ENCODE measurements at places on chromosomes 1 and 21.
A peak's percentile ranks its signal among the peaks of the same experiment; 100 is the strongest.

DNA sequence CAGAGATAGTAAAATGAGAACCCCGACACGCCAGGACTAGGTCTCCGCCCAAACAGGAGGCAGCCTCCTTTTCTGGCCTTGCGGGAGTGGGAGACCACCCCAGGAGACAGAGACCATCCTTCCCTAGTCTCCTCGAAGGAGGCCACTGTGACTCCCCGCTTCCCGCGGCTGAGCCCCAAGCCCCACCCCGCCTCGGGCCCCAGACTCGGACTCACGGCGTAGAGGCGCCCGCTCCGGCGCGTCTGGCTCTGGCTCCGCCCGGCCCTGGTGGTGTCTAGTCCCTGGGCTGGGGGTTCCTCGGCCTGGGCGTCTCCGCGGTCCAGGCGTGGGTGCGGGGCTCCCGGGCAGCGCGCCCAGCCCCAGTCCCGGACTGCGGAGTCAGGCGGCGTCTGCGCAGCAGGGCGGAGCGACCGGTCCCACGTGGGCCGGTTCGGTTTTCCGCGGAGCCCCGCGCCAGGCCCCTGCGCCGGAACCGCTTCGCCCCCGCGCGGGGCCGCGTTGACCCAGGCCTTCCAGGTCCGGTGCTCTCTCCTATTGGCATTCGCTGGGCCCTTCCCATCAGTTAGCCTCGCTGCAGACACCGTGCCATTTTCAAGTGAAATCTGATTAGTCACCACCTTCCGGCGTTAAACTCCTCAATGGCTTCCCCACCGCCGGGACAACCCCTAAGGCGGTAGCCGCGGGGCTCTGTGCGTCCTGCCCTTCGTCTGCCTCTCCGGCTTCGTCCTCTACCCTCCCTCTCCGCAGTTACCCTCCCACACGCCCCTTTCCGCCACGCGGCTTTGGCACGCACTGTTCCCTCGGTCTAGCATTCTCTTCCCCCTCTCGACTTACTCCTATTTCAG is at the start of gene C1orf216:
C1orf216 (minus strand) TSS at position 393 of the 845 bp plus-strand sequence. CDS start 2,563 bp downstream, outside the sequence.
- DNase-seq, result peak; percentile 44

GRCh38 chr21:46052703-46053651 is 44.9 kb upstream of the COL6A2 start:
- no peak for DNase-seq

DNA sequence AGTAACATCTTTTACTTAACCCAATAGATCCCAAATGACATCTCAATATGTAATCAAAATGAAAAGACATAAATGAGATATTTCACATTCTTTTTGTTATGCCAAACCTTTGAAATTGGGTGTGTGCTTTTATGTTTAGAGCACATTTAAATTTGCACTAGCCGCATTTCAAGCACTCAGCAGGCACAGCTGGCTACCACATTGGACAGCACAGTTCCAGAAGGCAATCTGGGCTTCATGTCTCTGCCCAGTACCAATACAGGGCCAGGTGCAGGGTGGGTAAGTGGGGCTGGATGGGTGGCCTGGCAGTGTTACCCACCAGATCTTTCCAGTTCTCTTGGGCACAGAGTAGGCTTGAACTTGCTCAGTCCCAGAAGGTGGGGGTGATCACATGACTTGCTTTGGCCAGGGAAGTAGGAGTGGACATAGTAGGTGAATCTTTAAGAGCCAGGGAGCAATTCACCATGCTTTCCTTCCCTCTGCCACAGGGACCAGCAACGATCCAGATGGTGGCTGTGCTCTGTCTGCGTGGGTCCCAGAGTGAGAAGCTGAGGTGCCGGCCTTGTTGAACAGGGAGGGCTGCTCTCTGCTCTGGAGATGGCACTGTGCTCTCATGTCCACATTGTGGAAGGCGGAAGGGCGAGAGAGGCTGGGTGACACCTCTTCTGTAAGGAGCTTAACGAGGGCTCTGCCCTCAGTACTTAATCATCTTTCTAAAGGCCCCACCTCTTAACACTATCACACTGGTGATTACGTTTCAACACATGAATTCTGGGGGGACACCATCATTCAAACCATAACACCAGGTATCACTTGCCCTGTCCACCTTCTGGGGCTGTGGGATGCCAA is 261.4 kb downstream of the GRIK3 start:
- DNase-seq, result no peak

DNA sequence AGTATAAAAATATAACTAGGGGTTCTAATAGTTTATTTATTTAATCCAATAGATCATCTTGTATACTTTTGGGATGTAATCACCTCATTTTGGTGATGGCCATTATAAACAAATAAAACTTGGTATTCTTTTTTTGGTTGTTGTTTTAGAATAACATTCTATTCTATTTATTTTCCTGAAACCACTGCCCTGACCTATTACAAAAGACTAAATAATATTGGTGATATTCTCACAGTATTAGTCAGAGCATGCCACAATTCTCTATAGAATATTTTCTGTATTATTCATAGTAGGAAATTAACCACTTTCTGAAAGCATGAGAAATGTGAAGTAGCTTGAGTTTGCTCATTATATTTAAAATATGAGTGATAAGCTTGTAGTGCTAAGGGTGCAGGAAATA is 54.1 kb upstream of the LRRC7 start:
- DNase-seq, result no peak

- DNase-seq, result no peak
Observed at GRCh38 chr1:172255223-172255560, 165.3 kb upstream of the C1orf105 start.

DNA sequence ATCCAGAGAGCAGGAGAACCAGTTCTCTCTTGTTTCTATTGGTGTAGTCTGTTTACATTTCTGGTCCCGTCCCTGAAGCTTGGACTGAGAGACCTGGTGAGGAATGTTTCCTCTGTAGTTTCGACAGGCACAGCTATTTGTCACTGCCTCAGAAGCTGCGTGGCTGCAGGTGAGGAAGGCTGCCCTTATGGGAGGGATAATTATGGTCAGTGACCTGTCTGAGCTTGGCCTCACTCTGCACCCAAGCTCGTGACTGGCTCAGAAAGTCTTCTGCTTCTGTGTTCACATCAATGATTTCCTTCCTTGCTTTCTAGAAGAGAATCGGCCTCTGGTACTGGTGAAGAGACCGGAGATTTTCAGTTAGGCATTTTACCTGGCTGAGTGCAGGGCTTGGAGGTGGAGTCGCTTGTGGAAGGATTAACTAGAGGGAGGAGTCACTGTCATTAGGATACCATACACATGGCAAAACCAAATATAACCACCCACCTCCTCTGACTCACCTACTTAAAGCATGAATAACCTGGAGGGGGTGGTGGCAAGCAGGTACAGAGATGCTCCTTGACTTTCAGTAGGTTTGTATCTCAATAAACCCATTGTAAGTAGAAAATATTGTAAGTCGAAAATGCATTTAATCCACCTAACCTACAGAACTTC is 19.9 kb upstream of the WDR26 start:
- DNase-seq, result no peak

- DNase-seq, result no peak
Observed at GRCh38 chr1:36329817-36330216, 6.4 kb upstream of the EVA1B start.

GRCh38 chr1:107936498-107937481 is 28.2 kb downstream of the VAV3 start:
- DNase-seq, result no peak

- DNase-seq, result no peak
Observed at GRCh38 chr1:194298007-194298598, 1111.7 kb upstream of the B3GALT2 start.

DNA sequence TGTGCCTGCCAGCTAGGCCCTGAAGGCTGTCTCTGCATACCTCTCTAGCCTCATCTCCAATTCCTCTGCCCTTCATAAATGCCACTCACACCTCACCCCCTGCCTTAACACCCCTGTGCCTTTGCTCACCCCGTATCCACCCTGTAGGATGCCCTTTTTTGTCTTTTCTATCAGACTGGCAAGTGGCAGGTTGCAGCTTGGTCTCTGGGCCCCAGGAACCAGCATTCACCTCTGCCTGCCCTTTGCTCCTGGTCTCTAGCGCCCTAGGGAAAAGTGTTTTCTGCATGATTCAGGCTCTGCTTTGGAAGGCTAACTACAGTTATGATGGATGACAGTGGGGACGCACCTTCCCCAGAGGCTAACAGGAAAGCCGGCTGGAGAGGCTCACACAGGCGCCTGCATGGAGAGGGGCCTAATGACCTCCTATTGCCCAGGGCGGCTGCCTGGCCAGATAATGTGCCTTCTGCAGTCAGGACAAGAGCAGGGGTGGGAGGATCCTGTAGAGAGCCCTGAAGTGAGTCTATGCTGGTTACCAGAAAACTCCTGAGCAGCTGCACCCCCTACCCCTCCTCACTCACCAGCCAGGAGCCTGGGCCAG is 11.2 kb downstream of the KANK4 start:
- no peak for DNase-seq

DNA sequence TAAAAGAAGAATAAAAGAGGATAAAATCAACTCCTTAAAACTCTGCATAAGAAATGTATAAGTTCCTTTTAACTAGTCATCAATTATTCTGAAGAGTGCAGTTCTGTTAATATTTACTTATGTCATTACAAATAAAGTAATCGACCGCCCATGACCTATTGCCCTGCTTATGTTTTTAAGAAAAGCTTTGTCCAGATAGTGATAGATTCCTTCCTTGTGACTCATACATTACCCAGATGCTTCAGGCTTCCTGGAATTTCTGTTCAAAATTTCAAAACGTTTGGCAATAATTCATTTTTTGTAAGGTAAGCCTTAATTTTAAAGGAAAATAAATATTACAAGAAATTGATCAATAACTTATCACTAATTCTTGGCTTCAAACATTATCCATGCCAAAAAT is 918.2 kb upstream of the ADGRL2 start:
- no peak for DNase-seq

DNA sequence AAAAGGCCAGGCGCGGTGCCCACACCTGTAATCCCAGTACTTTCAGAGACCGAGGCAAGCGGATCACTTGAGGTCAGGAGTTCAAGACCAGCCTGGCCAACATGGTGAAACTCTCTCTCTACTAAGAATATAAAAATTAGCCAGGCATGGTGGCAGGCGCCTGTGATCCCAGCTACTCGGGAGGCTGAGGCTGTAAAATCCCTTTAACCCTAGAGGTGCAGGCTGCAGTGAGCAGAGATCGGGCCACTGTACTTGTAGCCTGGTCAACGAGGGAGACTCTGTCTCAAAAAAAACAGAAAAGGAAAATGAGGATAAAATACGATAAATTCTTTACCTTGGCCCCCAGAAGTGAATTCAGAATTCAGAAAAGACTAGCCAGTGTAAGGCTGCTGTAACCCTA is 1.6 kb downstream of the TMEM50B start:
- no peak for DNase-seq

DNA sequence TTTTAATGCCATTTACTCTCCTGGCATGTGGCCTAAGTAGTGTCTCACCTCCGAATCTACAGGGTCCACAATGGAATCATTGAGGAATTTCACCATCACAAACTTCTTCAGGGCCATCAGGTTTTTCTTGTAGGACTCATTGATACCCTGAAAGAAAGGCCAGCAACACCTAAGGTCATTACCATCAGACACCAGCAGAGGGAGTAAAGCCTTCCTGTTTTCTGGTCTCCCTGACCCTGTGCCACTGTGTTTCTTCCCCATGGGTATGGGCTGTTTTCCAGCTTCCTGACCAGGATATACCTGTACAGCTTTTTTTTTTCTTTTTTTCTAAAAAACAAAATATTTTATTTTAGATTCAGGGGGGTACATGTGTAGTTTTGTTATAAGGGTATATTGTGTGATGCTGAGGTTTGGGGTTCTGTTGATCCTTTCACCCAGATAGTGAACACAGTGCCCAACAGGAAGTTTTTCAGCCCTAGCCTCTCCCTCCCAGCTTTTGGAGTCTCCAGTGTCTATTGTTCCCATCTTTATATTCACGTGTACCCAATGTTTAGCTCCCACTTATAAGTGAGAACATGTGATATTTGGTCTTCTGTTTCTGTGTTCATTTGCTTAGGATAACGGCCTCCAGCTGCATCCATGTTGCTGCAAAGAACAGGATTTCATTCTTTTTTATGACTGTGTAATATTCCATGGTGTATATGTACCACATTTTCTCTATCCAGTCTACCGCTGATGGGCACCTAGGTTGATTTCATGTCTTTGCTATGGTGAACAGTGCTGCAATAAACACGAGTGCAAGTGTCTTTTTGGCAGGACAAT is 18.3 kb downstream of the PPT1 start:
- DNase-seq, result no peak

GRCh38 chr1:218397752-218398339 is 52.7 kb downstream of the TGFB2 start:
- DNase-seq, result no peak

GRCh38 chr1:4517186-4517954 is 137.0 kb upstream of the AJAP1 start:
- no peak for DNase-seq

DNA sequence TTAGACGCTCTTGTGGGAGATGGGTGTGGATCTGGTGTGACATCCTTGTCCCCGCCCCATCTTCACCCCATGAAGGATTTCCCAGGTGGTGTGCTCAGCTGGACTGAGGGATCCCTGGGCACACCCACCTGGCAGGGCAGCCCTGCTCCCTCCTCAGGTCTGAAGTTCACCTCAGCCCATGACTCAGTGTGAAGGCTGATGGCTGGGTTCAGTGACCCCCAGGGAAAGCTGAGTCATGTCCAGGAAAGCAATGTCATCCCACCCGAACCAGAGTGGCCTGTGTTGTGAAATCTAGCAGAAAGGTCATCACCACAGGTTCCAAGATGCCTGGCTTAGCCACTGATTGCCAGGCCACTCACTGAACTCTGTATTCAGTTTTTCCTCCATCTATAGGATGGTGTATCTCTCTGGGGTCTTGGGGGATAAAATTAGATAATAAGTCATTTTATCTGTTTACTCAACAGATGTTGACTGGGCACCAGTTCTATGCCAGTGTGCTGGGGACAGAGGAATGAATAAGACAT is 97.7 kb upstream of the JUN start:
- no peak for DNase-seq

DNA sequence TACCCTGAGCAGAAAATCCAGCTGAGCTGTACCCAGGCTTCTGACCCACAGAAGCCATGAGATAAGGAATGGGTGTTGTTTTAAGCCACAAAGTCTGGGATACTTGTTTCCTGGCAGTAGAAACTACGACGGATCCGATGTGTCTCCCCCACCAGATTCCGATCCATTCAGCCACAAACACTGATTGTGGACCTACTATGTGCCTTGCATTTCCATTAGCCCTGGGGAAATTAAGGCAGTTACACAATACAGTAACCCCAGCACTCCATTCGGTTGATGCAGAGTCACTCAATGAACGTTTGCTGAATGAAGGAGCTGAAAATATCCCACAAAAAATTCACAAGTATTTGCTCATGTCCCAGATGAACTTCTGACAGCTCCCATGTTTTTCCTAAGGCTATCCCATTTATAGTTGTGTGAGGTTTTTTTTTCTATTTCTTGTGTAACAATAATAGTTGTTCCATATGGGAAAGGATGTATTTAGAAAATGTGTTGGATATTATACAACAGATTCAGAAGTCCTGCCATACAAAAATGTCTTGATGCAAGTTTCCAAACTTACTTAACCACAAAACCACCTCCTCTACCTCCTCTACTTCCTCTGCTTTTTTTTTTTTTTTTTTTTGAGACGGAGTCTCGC is 29.6 kb upstream of the KAZN start:
- no peak for DNase-seq

All from nucleus accumbens (tissue), 56 donors.